SJCRH30 (cell line): ENCODE measurements at places on chromosomes 4 and X. TPM values are rescaled to one million over a fixed set of nuclear protein-coding genes. Genes with fewer than 3 reads are reported as not detected.

The ASB12 gene
- 0.10 TPM in 1 of 2 replicates, not detected in the other for total RNA-seq

The PAGE2 gene
- total RNA-seq: not detected in 2 replicates

The NDNF gene
- 6.5 and 7.3 TPM in 2 replicates for total RNA-seq

The CWH43 gene
- total RNA-seq: not detected in 2 replicates

The RBMXL3 gene
- total RNA-seq: not detected in 2 replicates

The NLGN3 gene
- total RNA-seq: 0.58 and 0.95 TPM in 2 replicates

DNA sequence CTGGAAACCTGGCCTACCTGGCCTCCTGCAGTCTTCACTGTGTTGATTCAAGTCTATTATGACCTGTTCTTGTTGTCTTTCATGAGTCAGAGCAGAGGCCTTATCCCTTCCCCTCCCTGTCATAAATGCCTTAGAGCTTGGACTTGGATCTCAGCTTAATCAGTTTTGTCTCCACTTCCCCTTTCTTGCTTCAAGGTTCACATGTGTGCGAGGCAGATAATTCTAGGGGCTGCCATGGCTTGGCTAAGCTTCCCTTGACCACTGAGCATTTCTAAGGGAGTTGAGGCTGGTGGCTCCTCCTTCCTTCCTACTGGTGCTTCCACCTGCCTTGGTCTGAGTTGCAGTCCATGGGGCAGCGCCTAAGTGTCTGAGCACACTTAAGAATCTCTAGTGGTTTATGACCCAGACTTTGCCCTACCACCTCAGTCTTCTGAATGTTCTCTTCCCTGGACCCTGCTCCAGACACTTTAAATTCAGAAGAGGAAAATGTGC is 1.7 kb upstream of the HEPH start:
- H3K36me3 ChIP-seq: no peaks in the 10 kb centered on the region
- no peak overlapping the region for H3K4me3 ChIP-seq
- no peak for DNase-seq
- no peaks in the 10 kb centered on the region for H3K27me3 ChIP-seq

GRCh38 chr4:173191623-173192041 is 23.0 kb downstream of the GALNT7 start:
- 0 out of 2 replicates have a peak, but pooled peaks cover 2% of the 10 kb centered on the region for H3K36me3 ChIP-seq
- H3K4me1 ChIP-seq: peaks cover 8% of the 10 kb centered on the region
- H3K4me3 ChIP-seq: no peak overlapping the region
- H3K27ac ChIP-seq: no peak overlapping the region
- DNase-seq: peak; percentile 26
- no peaks in the 10 kb centered on the region for H3K27me3 ChIP-seq

- DNase-seq: no peak
- no peaks in the 10 kb centered on the region for H3K36me3 ChIP-seq
- H3K4me3 ChIP-seq: no peak overlapping the region
- no peak overlapping the region for H3K27ac ChIP-seq
- H3K27me3 ChIP-seq: no peaks in the 10 kb centered on the region
Observed at GRCh38 chrX:29231800-29232199, 644.6 kb downstream of the IL1RAPL1 start.

DNA sequence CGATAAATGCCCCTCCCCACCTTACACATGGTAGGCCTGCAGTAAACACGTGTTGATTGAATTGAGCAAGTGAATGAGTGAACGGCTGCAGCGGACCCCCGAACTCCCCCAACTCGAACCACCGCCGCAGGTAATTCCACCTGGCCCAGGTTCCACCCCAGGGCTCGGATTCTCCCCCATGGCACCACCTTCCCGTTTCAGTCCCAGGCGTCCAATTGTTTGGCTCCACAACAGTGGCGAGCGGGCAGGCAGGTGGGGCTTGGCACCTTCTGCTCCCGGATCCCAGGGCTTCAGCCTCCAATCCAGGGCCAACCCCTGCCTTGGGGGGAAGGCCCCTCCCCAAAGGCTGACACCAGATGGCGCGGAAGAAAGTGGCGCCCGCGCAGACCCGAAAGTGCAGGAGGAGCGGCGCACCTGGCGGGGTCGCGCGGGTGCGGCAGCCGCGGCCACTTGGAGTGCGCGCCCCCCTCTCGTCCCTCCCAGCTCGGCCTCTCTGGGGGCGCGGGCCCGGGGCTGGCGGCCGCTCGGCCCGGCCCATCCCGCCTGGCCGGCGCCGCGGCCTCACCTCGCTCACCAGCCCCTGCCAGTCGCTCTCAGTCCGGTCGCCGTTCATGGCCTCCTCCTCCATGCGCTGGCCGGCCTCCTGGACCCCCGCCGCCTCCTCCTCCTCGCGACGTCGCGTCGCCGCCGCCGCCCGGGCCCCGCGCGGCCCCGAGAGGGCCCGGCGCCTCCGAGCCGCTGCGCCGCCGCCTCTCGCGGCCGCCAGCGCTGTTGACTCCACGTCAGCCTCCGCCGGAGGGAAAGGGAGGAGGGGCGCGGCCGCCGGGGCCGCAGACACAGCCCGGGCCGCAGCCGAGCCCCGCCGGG is at the start of gene CCDC149:
Gene CCDC149, minus strand, starts transcription at position 791 of the 867 bp plus-strand sequence. Its CDS starts 178 bp downstream, at position 613.
- H3K4me1 ChIP-seq: no peaks in the 10 kb centered on the region
- peak; percentile 50 for DNase-seq
- H3K27ac ChIP-seq: no peak within 1 kb of the TSS
- H3K27me3 ChIP-seq: no peaks in the 10 kb centered on the region
- no peaks in the 10 kb centered on the region for H3K36me3 ChIP-seq
- H3K4me3 ChIP-seq: peak within 1 kb of the TSS; percentile 60

DNA sequence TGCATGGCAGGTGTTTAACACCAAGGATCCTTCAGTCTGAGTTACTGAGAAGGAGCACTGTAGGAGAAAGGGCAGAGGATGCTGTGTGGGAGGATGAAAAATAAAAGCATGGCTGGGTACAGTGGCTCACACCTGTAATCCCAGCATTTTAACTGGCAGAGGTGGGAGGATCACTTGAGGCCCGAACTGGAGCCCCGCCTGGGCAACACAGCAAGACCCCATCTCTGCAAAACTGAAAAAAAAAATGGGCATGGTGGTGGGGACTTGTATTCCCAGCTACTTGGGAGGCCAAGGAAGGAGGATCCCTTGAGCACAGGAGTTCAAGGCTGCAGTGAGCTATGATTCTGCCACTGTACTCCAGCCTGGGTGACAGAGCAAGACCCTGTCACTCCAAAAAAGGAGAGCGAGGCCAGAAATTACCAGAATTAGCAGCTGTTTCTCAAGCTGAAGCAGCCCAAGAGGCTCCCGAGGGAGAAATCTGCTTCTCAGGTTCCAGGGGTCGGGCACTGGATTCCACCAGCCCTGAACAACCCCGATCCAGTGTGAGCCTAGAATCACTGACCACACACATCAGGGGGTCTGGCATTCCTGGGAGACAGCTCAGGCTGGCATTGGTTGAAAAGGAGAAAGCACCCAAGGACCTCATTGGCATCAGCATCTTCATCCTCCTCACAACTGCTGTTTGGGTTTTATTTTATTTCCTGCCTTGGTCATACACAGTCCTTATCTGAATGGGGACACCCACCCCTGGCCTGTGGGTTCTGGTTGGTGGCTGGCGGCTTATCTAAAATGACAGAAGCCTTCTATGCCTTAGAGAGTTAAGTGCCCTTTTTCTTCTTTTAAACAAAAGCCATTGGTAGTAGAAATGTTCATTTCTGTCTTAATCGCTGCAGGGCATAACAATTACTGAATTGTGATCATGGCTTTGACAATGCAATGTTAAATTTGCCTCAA is 66.3 kb upstream of the TRIM2 start:
- H3K36me3 ChIP-seq: no peaks in the 10 kb centered on the region
- H3K4me1 ChIP-seq: no peaks in the 10 kb centered on the region
- H3K4me3 ChIP-seq: no peak overlapping the region
- no peaks in the 10 kb centered on the region for H3K27me3 ChIP-seq

DNA sequence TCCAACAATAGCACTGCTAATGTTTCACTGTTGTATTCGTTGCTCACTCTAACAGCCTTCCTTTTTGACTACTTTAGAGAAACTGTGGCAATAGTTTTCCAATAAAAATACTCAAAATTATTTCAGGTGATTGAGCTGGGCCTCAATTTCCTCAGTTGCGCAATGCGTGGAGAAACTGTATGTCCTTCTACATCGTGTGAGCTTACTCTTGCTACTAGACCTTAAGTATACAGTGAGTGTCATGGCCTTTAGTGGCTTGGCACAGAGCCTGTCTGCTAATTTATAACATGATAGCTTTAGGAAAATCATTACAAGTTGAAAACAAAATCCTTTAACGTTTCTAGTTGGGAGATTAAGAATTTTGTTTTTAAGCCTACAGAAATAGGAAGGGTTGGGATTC is 114.5 kb downstream of the COL4A6 start:
- H3K27ac ChIP-seq: no peak overlapping the region
- H3K4me1 ChIP-seq: no peaks in the 10 kb centered on the region
- H3K4me3 ChIP-seq: no peak overlapping the region
- no peak for DNase-seq
- no peaks in the 10 kb centered on the region for H3K27me3 ChIP-seq

DNA sequence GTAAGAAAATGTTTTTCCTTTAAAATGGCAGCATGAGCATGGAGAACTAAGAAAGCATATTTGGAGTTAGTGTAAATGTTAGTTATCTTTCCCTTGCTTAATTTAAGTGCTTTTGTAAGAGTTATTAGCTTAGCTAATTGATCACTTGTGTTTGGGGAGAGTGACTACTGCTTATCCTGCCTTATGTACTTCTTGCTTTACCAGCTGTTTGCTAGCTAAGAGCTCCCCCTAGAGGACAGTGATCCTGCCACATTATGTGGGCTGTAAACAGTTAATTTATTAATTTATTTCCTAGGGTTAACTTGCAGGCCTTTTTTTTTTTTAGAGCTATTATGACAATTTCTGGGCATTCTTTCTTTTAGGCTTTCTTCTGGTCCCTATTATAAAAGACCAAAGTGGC is 435.8 kb downstream of the MAGEB5 start:
- no peak overlapping the region for H3K27ac ChIP-seq
- H3K36me3 ChIP-seq: no peaks in the 10 kb centered on the region
- no peak overlapping the region for H3K4me3 ChIP-seq
- DNase-seq: peak; percentile 12

DNA sequence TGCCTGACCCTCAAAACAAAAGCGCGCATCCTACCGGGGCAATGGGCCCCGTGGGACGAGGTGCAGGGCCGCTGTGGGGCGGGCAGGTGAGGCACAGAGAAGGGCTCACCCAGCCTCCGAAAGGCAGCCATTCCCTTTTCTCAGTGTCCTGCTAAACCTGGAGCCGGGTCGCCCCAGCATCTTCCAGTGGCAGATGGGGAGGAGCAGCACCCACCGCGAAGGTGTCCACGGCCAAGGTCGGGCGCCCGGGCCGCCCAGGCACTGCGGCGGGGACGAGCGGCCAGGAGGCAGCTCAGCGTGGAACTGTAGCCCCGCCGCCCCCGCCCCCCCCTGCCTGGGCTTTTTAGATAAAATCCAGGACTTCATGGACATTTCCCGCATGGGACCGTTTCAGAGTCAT is 19.2 kb upstream of the TLR1 start:
- no peak for DNase-seq
- H3K27ac ChIP-seq: no peak overlapping the region
- no peaks in the 10 kb centered on the region for H3K4me1 ChIP-seq
- H3K27me3 ChIP-seq: no peaks in the 10 kb centered on the region
- H3K4me3 ChIP-seq: no peak overlapping the region

DNA sequence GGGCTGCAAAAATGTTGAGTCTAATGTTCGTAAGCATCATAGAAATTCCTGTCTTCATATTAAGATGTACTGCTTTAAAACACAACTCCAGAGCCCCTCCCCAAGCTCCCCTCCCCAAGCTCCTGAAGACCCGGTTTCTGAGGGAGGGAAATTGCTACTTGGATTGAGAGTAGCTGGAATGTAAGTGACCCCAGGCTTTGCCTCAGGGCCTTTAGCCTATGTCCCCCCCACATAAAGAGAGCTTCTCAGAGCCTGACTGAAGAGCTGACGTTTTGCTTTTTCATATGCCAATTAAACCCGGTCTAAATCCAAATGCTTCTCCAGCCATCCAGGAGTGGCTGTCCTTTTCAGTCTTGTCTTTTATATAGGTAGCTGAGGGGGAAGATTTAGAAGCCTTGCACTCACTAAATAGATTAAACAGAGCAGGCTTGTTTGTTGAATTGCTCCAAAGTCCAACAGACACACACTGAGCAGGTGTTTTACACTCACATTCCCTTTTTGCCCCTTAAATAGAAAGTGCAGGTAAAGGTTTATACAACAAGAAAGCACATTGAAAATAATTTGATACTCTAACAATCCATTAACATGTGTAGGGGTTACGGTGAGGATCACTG is 19.6 kb downstream of the ARX start:
- no peaks in the 10 kb centered on the region for H3K27me3 ChIP-seq
- H3K4me3 ChIP-seq: no peak overlapping the region
- no peak for DNase-seq

GRCh38 chrX:138691186-138691585 is 20.3 kb downstream of the FGF13 start:
- no peaks in the 10 kb centered on the region for H3K36me3 ChIP-seq
- H3K27ac ChIP-seq: no peak overlapping the region
- no peak for DNase-seq
- H3K27me3 ChIP-seq: no peaks in the 10 kb centered on the region
- no peak overlapping the region for H3K4me3 ChIP-seq

GRCh38 chrX:1453395-1453783 is 680 bp upstream of the ASMTL start:
- H3K36me3 ChIP-seq: peaks cover 7% of the 10 kb centered on the region
- H3K4me3 ChIP-seq: peak overlapping the region; percentile 73
- no peak for DNase-seq
- H3K27me3 ChIP-seq: no peaks in the 10 kb centered on the region
- peak overlapping the region; percentile 66 for H3K27ac ChIP-seq

GRCh38 chrX:102515975-102516941 is at the start of gene TMSB15A:
TSS of gene TMSB15A (minus strand) at chrX:102516739.
- H3K36me3 ChIP-seq: peaks cover 26% of the 10 kb centered on the region
- peak within 1 kb of the TSS; percentile 94 for H3K4me3 ChIP-seq
- DNase-seq: peak; percentile 86
- H3K27ac ChIP-seq: peak within 1 kb of the TSS; percentile 92
- no peaks in the 10 kb centered on the region for H3K4me1 ChIP-seq

DNA sequence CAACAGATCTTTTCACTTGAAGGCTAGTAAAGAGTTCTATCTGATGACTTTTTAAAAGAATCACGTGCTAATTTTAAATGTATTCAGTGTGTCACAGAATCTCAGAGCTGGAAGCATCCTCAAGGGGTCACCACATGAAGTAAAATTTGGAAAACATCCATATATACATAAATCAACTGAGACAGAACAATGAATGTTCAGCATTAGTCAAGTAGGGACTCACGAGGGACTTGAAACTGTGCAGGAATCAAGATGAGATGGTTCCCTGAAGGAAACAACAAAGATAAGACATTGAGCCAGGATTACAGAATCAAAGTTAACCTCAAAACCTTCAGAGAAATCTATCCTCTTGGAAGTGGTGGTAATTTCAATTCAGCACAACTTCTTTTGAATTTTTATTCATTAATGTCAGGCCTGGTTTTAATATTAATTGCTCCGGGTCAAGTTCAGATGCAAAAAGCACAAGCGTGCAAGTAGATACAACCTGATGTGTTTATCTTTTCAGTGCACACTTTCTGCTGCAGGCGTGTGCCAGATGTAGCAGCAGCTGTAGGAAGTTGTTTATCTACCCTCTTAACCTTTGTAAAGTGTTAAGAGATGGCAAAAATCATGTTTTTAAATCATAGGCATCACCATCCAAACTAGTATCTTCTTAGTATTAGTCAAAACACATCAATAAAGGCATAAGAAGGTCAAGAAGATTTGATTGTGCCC is 87.7 kb upstream of the SRD5A3 start:
- no peak for DNase-seq
- H3K36me3 ChIP-seq: no peaks in the 10 kb centered on the region
- no peak overlapping the region for H3K4me3 ChIP-seq
- no peaks in the 10 kb centered on the region for H3K27me3 ChIP-seq
- H3K27ac ChIP-seq: no peak overlapping the region

- no peaks in the 10 kb centered on the region for H3K36me3 ChIP-seq
- H3K4me1 ChIP-seq: no peaks in the 10 kb centered on the region
- no peak for DNase-seq
- H3K4me3 ChIP-seq: no peak overlapping the region
Observed at GRCh38 chr4:159051245-159052071, 51.4 kb upstream of the RAPGEF2 start.
